ENCODE measurements at places on chromosomes 16 and 17. TPM values are rescaled to one million over a fixed set of nuclear protein-coding genes. Genes with fewer than 3 reads are reported as not detected.

The KCNH4 gene
- 0.42 TPM for total RNA-seq

The CACNG1 gene
- total RNA-seq = not detected

The MTSS2 gene
- total RNA-seq = 51.0 TPM

The GDPD1 gene
- total RNA-seq = 0.67 TPM

The CDH11 gene
- 1.4 TPM for total RNA-seq

The SUZ12 gene
- 32.5 TPM for total RNA-seq

The TRAF7 gene
- 58.6 TPM for total RNA-seq

The DNAH3 gene
- total RNA-seq = 0.07 TPM

The CRYBA1 gene
- not detected for total RNA-seq

All from A549 treated with RU486 at 1 μM for 4 hours (cell line).